GM23248 (cell line): ENCODE measurements at places on chromosomes 16 and 17. TPM values are rescaled to one million over a fixed set of nuclear protein-coding genes. Genes with fewer than 3 reads are reported as not detected.

- no peak overlapping the region for H3K4me3 ChIP-seq
- DNase-seq, result no peak
- no peaks in the 10 kb centered on the region for H3K36me3 ChIP-seq
- no peak overlapping the region for H3K27ac ChIP-seq
- no peaks in the 10 kb centered on the region for H3K4me1 ChIP-seq
Observed at GRCh38 chr16:29658705-29659104, 4.3 kb upstream of the SPN start.

- no peaks in the 10 kb centered on the region for H3K36me3 ChIP-seq
- H3K4me1 ChIP-seq, result no peaks in the 10 kb centered on the region
- no peak overlapping the region for H3K4me3 ChIP-seq
- no peak overlapping the region for H3K27ac ChIP-seq
Observed at GRCh38 chr16:3042376-3042775, 4.0 kb upstream of the MMP25 start.

DNA sequence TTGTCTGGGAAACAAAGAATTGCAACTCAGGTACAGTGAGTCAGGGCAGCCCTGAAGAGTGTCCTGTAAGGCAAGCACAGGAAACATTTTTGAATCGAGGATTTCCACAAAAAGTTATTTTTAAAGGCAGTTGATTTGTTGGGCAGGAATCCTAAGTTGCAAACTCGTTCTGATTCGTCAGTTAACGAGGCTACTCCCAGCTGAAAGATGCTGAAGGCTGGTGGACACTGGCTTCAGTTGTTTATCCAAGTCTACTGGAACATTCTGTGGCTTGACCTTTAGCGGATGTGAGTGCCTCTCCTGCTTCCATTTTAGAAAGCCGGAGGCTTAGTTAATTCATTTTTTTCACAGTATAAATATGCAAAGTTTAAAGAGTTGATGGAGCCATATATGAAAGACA lies 84.2 kb downstream of the KCNJ12 start:
- no peaks in the 10 kb centered on the region for H3K36me3 ChIP-seq
- no peaks in the 10 kb centered on the region; the same call in 1 of the 2 replicates for H3K4me1 ChIP-seq
- H3K27me3 ChIP-seq, result peaks cover 37% of the 10 kb centered on the region
- no peak overlapping the region for H3K27ac ChIP-seq
- DNase-seq, result no peak

DNA sequence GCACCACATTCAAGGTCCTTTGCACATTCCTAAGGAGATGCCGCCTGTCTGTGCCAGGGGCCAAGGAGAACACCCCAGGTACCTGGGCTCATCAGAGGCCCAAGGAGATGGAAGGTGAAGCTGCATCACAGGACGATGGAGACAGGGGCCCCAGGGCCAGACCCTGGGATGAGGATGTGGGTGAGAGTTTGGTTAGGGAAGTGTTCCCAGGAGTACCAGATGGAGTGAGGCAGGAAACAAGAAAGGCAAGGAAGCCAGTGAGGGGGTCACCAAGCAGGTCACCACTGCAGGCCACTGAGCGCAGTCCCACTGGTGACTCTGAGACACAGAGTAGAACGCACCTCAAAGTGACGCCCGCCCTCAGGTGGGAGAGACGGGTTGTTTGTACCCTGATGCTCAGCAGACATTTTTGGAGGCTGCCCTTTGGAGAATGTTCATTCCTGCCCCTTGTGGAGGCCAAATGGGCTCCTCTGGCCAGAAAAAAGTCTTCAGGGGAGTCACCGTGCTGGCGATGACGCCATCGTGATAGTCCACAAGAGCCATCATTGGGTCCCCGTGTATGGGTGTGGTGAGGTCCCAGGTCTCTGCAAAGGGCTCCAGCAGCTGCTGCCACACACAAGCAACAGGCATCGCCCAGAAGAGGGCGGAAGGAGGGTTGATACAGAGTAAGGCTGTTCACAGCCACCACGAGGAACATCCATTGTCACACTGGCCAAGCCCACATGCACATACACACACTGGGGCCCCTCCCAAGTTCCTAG lies 57.5 kb downstream of the BEAN1 start:
- no peak overlapping the region for H3K27ac ChIP-seq
- H3K36me3 ChIP-seq, result no peaks in the 10 kb centered on the region
- H3K4me1 ChIP-seq, result peaks cover 10% of the 10 kb centered on the region
- H3K27me3 ChIP-seq, result no peaks in the 10 kb centered on the region
- DNase-seq, result no peak

DNA sequence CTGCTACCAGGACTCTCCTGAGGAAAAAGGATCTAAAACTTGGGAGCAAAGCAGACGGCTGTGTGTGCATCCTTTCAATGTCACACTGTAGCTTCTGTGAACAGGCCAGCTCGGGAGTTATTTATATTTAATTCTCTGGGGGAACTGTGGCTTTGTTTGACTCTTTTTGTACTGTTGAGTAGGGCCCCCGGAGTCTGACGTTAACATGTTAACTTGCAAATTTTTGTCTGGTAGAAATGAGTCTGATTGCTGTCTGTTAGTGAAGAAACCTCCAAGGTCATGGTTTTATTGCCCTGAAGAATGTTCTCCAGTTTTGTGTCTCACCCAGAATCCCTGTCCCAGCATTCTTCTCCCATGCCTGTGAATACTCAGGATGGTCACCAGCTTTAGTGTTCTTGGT lies 14.2 kb upstream of the KCNG4 start:
- no peak overlapping the region for H3K4me3 ChIP-seq
- H3K27ac ChIP-seq, result no peak overlapping the region
- H3K27me3 ChIP-seq, result peaks cover 51% of the 10 kb centered on the region
- no peaks in the 10 kb centered on the region for H3K36me3 ChIP-seq
- no peaks in the 10 kb centered on the region for H3K4me1 ChIP-seq

DNA sequence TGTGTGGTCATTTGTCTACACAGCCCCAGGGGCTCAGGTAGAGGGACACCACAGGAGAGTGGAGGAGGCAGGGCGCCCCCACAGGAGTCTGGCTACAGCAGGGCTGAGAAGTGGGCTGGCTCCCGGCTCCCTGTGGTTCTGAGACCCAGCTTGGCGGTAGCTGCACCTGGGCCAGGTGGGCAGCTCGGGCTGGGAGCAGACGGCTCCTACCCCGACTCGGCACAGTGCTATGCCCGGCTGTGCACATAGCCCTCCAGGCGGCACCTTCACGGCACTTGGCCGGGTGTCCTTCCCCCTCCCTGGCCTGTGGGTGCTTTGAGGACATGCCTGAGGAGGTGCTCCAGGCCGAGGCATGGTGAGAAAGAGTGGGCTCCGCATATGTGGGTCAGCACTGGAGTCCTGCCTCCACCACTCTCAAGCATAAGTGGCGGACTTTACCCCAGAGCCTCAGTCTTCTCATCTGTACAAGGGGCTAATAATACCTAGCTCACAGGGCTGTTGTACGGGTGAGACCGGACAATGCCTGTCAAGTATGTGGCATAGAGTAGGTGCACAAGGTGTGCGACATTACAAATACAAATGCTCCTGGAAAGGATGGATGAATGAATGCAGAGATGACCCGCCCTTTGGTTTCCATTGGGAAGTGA lies 50.1 kb upstream of the JPH3 start:
- no peaks in the 10 kb centered on the region; the same call in 1 of the 2 replicates for H3K4me1 ChIP-seq
- no peak overlapping the region for H3K27ac ChIP-seq
- no peak overlapping the region for H3K4me3 ChIP-seq
- H3K36me3 ChIP-seq, result no peaks in the 10 kb centered on the region
- no peaks in the 10 kb centered on the region for H3K27me3 ChIP-seq
- DNase-seq, result no peak

- no peaks in the 10 kb centered on the region for H3K27me3 ChIP-seq
- no peak for DNase-seq
- H3K27ac ChIP-seq, result no peak overlapping the region
- no peak overlapping the region for H3K4me3 ChIP-seq
Observed at GRCh38 chr16:22364241-22364640, 10.2 kb downstream of the CDR2 start.

The TMEM98 gene
- 143 and 148 TPM in 2 replicates for total RNA-seq

The DPEP3 gene
- total RNA-seq, result not detected in 2 replicates
